ENCODE measurements at places on chromosomes 4 and X.

DNA sequence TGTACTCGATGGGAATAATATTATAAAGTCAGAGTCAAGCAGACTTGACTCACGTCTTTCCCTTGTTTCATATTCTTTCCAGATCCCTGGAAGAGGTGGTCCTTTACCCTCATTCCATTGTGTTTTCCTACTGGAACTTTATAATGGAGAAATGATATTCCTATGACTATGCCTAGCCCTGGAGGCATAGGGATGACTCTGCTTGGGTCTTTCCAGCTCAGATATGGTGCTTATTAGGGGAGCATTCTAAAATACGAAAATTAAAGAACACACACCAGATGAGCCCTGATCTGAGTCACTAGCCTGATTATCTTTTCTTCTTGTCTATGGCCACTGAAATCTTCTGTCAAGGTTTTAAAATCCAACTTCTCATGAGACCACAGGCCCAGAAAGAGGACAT lies 231.4 kb downstream of the ANKRD50 start:
- no peak for DNase-seq

GRCh38 chr4:177687117-177687516 lies 244.9 kb upstream of the AGA start:
- DNase-seq, result no peak

DNA sequence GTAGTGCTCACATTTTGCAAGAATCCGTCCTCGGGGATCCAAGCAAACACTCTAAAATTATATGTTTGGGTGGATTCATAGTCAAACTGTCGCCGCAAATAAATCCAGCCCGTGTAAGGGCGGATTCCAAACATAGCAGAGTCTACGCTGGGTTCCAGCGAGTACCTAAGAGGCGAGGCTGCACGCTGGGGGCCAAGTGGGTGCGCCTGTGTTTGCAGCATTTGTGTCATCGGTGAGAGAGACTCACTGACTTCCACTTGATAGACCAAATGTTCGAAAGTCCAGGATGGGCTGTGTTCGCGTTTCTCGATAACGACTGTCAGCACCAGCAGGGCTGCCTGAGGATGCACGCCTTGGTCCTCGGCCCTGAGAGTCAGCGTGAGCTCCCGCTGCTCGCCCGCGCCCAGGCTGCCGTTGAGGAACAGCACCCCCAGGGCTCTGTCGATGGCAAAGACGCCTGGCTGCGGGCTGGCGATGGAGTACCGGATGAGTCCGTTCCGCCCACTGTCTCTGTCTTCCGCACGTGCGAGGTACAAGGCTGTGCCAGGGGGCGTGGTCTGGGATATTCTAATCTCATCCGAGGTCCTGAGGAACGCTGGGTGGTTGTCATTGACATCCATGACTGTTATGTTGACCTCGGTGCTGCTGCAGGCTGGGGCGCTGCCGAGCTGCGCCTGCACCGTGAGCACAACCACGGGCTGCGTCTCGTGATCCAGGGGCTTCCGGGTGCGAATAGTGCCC lies 158.7 kb downstream of the DCHS2 start:
- DNase-seq, result peak; percentile 14

DNA sequence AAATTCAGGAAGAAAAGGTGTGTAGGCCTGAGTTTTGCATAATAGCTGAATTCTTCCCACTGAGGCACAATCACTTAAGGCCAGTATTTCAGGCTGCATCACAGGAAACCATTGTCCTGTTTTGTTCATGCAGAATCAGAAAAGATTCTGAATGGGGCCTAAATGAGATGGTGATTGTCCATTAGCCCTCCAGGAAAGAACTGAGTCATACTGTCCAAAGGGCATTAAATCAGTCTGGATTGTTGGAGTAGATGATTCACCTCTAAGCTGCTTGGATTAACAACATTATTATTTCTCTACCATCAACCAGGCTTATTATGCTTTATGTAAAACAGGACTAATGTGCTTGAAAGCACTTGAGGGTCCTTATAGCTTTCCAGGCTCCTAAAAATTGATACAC lies 36.2 kb downstream of the CT47B1 start:
- DNase-seq, result no peak

GRCh38 chr4:37726666-37727065 lies 40.5 kb upstream of the RELL1 start:
- DNase-seq, result no peak

DNA sequence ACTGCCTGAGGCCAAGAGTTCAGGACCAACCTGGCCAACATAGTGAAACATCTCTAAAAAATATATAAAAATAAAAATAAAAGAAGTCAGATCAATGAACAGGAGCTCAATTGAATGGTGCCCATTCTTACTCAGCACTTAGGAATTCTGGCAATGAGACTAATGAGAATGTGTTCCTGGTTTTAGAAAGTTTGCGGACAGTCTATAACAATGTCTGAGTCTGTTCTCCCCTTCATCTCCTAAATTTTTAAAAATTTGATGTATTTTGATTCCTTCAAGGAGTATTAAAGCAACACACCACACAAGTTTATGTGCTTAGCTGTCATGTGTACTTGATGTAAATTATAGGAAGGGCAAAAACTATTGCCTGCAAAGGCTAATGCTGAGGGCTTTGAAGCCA lies 30.6 kb upstream of the KCNIP4 start:
- DNase-seq, result no peak

DNA sequence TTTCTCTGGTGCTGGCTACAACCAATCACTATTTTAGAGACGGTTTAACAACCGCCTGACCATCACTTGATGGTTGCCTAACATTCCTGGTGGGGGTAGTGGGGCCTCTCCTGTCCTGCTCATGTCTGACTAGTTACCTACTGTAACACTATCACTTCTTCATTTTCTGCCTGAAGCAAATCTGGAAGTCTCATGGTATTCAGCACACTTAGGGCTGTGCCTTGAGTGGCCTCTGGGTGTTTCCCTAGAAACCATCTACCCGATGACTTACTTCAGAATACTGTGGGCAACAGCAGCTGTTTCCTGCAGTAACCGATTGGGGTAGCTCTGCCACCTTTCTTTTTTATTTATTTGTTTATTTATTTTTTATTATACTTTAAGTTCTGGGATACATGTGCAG lies 880.1 kb upstream of the INTU start:
- DNase-seq, result no peak

DNA sequence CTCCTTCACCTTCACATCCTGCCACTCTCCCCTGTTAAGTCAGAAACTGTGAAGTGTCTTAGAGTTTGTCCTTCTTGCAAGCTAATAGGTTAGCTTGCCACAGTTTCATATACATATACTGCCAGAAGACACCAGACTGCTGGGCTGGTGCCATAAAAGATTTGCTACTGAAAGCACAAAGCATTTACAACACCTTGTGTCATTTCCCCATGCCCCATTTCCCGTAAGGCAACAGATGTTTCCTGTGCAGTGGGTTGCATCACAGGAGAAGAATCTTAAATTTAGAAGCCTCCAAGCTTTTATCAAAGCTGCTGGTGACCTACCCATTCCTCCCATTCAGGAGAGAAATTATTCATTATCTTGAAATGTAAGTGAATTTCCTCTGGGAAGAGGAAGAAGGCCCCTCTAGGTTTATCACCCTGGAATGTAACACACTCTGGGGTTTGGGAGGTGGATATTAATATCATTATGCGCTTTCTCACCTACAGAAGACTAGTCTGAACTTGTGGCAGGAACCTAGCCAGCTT lies 34.5 kb upstream of the RAB33B start:
- no peak for DNase-seq

GRCh38 chr4:91502365-91502764 lies 801.4 kb upstream of the GRID2 start:
- no peak for DNase-seq

GRCh38 chr4:3681191-3681590 lies 85.0 kb upstream of the ADRA2C start:
- DNase-seq, result no peak

- DNase-seq, result no peak
Observed at GRCh38 chr4:141571362-141571761, 65.0 kb upstream of the IL15 start.

- no peak for DNase-seq
Observed at GRCh38 chr4:151952137-151952536, 191.3 kb upstream of the GATB start.

GRCh38 chr4:74624351-74625151 lies 169.8 kb downstream of the BTC start:
- DNase-seq, result no peak

- DNase-seq, result no peak
Observed at GRCh38 chr4:54185044-54185780, 43.9 kb upstream of the PDGFRA start.

- DNase-seq, result no peak
Observed at GRCh38 chr4:1385373-1386340, 20.6 kb downstream of the NKX1-1 start.

- DNase-seq, result no peak
Observed at GRCh38 chrX:28487818-28488217, 99.4 kb upstream of the IL1RAPL1 start.

- no peak for DNase-seq
Observed at GRCh38 chr4:40256329-40256728, 59.5 kb downstream of the RHOH start.

GRCh38 chr4:8585721-8586212 lies 5.6 kb downstream of the GPR78 start:
- DNase-seq, result no peak

GRCh38 chr4:116215622-116216021 lies 869.8 kb downstream of the TRAM1L1 start:
- no peak for DNase-seq

- DNase-seq, result no peak
Observed at GRCh38 chrX:45889471-45889870, 655.8 kb downstream of the ZNF674 start.

DNA sequence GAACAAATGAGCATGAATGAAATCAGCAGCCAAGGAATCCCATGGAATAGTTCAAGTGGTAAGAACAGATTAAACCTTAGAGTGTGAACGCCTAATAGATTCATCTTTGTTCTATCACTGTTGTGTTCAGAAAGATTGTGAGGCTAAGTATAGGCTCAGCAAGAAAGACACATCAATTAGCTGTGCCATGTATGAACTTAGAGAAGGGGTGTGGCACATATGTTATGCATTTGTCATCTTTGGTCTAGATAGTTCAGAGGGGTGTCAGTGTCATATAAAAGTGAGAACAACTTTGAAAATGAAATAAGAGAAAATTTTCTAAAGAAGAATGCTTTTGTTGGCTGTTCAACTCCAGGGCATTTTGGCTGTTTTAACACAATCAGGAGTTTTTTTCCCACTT lies 9.4 kb downstream of the DAPP1 start:
- DNase-seq, result no peak

- no peak for DNase-seq
Observed at GRCh38 chrX:44698357-44698756, 145.5 kb upstream of the DUSP21 start.

- no peak for DNase-seq
Observed at GRCh38 chrX:106436691-106437090, 175.1 kb upstream of the RADX start.

- DNase-seq, result peak; percentile 36
Observed at GRCh38 chrX:153554519-153555167, 37.2 kb downstream of the ATP2B3 start.

GRCh38 chrX:50871922-50872453 lies 38.5 kb upstream of the BMP15 start:
- DNase-seq, result no peak

GRCh38 chr4:101794806-101795205 lies 4.3 kb downstream of the BANK1 start:
- no peak for DNase-seq

GRCh38 chr4:36039026-36039425 lies 205.3 kb downstream of the ARAP2 start:
- no peak for DNase-seq

GRCh38 chrX:791479-792034 lies 161.0 kb downstream of the SHOX start:
- no peak for DNase-seq

DNA sequence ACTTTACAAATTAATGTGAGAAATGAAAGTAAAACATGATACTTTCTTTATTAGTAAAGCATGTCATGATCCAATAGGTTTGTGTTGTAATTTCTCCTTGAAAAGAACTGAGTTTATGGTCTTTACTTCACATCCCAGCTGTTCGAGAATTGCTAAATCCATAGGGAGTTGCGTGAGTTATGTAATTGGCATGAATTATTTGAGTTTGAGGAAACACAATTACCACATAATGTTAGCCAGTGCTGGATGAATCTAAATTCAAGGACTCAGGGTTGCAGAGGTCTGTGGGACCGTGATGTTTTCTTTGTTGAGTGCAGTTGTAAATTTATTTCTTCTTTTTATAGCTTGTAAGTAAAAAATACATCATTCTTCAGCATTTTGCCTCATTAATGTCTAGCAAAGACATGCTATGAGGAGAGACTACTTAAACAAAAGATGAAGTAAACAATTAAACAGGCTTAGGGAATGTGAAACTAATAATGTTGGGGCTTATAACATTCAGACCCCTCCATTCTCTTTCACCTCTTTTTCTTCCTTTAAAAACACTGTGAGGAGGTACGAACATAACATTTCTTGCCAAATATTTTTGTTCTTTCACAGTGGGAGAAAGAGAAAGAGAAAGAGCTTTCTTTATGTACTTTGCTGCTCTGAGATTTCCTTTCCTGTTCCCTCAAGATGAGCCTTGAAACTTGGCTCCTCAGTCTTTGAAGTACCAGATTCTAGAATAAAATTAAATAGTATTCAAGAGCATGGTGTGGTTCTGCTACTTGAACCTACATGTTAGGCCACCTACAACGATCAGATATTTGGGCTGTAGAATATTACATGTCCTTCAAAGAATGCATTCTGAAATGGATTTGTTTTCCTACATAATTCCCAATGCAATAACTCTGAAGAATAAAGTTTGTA lies 159.6 kb upstream of the ANK2 start:
- no peak for DNase-seq

- no peak for DNase-seq
Observed at GRCh38 chrX:20829665-20830491, 544.3 kb upstream of the CNKSR2 start.

DNA sequence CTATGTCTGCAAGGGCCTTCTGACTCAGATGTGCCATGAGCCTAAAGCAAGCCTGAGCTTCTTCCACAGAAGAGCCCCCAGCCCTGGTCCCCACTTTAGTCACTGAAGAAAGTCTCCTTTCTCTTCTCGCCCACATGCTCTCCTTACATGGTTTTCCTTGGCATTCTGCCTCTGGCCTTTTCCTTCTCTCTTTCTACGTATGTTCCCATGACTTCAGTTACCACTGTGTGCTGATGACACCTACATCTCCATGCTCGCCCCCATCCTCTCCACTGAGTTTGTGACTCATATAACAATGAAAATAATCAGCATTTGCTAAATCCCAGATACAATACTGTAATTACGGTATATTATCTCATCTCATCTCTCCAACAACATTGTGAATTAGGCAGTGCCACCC lies 149.3 kb downstream of the AMMECR1 start:
- DNase-seq, result no peak

- DNase-seq, result no peak
Observed at GRCh38 chrX:44733931-44734330, 109.9 kb upstream of the DUSP21 start.

GRCh38 chr4:98946359-98946758 lies 17.4 kb upstream of the EIF4E start:
- no peak for DNase-seq

DNA sequence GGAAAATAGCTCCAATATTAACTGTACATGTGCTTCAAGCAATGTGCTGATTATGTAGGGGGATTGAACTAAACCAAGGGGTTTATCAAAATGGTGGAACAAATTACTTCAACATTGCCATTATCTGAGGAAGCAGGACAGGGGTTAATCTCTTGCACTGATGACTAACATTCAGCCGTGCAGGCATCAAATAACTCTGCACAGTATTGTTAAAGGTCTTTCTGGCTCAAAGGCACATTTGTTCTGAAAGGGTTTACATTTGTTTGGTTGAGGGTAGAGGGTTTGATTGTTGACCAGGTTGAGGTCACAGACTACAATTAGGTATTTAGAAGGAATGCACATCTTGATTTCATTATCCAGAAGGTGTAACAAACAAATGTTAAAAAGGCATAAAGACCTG lies 32.2 kb upstream of the CCSER1 start:
- DNase-seq, result no peak

All from effector CD8-positive, alpha-beta T cell (primary cell).